ENCODE measurements at places on chromosomes 3 and 15.

DNA sequence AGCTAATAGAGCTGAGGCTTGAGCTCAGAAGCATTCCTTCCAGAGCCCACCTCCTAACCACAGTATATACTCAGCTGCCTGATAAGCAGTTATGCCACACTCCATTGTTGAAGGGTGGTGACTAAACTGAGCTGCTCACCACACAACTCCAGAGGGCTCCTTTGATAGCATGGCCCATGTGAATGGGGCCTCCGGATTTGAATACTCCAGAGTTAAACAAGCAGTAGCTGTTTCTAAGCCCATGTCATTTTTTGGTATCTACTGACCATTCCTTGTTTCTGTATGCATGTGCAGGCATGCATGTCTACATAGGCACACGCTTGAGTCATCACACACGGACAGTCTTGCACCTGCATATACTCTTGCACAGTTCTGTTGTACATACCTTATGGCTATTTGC, 28.9 kb downstream of the IGSF10 start:
- DNase-seq, result no peak

DNA sequence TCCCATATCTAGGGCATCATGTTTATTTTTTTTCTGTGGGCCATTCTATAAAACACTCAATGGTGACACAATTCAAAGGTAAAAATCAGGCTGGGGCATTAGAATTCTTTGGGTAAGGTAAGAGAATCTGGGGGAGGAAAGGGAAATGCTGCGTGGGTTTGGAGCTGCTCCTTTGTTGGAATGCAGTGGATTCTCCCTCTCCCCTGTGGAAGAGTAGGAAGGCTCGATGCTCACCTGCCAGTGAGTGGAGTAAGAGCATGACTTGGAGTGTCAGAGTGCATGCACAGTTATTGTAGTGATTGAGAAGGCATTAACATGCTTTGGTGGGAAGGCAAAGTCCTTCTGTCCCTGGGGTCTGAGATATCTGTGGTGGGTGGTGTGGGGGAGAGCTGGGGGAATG, 280.0 kb downstream of the PDCD6IP start:
- no peak for DNase-seq

DNA sequence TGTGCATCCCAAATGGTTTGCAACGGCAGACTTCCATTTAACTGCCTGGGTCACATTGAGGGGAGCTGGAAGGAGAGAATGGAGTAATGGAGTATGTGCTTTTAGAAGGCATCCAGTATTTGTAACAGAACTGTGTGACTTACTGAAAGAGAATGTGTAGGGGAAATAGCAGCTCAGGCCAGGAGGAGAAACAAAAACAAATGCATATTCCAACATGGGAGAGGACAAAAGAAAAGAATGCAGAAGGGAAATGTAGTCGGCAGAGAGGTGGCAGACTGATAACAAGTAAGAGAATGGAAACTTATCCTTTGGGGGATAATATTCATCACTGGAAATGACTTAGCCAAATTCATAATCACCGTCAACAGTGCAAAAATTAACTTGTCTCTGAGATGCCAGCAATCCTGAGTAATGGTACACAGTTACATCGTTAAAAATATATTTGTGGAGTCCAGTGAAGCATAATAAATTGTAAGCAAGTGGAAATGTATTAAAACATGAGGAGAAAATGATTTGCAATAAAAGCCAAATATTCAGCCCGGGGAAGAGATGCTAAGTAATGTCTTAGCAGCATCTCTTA, 294.9 kb upstream of the SGO1 start:
- DNase-seq, result peak; percentile 69

DNA sequence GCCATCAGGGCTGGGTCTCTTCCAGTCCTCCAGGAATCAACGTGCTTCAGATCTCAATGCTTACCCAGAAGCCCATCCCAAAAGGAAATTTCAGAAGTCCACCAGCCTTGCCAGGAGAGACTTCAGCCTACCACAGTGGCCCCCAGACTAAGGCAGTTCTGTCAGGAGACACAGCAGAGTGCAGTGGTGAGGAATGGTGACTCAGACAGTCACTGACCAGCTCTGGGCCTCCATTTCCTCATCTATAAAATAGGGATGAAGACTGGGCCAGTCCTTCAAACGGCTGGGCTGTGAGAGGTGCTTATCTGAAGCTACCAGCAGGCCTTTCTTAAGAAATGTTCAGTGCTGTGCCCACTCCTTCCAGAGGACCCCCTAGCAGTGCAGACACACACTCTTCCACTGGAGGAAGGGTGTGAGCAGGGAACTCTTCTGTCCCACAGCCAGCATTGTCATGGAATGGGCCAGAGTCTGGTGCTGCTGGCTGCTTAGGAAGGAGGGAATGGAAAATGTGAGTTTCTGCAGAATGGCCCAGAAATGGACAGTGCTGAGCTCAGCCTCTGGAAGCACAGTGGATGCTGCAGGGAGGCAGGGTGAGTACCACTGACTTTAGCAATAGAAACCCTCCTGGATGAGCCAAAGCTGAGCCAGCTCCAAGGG, 41.6 kb upstream of the DUSP7 start:
- DNase-seq, result no peak

GRCh38 chr15:74776821-74777768, 4.8 kb upstream of the CSK start:
- no peak for DNase-seq

DNA sequence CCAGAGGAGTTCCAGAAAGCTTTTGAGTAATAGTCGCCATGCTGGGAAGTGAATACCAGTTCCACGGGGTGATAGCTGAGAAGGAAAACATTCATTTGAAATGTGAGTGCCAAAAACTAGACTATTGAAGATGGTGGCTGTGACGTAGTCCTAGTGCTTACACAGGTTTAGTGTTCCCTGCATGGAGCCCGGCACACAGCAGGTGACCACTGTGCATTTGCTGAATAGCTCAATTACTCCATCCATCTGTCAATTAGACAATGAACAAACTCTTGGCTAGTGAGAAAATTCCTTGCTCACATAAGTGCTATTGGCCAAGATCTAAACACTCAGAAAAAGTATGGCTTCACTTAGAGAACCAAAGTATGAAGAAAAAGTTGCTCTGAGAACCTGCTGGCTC, 448.1 kb upstream of the WNT5A start:
- DNase-seq, result no peak

- no peak for DNase-seq
Observed at GRCh38 chr3:40290396-40290795, 19.1 kb upstream of the EIF1B start.

DNA sequence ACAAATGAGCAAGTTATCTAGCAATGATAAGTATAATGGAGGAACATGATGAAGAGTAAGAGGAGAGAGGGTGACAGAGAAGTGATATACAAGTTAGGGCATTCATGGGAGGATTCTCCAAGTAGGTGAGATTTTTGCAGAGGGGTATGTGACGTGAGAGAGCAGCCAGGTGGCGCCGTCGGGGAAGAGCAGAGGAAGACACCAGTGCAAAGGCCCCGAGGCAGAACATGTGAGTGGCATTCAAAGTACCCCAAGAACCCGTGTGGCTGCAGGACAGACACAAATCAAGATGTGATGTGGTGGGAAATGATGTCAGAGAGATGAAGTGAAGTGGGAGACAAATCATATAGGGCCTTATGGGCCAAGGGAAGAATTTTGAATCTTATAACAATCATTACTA, 81.8 kb upstream of the GRM7 start:
- no peak for DNase-seq

GRCh38 chr3:30596152-30596551, 10.2 kb upstream of the TGFBR2 start:
- no peak for DNase-seq

DNA sequence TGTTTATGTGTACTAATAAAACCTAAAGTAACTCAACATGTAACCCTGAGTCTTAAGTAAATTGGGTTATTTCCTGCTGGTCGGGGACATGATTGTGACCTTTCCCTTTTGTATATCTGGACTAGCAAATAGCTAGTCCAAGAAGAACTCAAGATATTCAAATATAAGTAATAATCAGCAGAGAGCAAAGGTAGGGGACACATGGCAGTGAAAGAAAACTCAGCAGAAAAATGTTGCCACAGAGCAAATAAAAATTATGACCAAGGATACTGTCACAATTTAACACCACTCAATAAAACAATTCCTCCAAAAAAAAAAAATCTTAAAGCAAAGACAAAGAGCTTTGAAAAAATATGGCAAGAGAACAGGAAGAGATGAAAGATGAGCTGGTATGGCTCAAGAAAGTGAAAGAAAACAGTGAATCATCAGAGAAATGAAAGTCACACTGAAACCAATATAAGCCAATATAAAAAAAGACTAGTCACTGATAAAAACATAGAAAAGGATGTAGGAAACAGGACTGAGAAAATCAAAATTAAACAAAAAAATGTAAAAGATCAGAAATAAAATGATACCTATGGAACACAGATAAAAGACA, 43.4 kb downstream of the HLTF start:
- DNase-seq, result no peak

GRCh38 chr3:21913791-21914190, 162.8 kb upstream of the ZNF385D start:
- DNase-seq, result peak; percentile 60

DNA sequence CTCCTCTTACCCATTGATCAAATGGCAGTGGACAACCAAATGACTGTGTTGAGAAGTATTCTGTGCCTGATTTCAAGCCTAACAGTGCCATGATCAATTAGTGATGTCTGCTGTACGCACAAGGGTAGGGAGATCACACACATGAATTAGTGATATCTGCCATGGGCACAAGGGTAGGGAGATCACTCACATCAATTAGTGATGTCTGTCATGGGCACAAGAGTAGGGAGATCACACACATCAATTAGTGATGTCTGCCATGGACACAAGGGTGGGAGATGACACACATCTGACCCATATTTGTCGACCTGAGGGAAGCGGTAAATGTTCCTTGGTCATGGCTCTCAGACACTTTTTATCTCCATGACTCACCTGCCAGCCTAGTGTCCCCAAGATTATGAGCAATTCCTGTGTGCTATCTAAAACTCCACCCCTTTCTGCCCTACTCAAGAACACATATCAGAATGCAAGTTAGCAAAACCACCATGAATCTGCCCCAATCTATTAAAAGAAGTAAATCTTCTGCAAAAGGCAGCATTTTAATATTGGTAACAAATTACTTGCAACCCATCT, 165.0 kb downstream of the NTRK3 start:
- no peak for DNase-seq

DNA sequence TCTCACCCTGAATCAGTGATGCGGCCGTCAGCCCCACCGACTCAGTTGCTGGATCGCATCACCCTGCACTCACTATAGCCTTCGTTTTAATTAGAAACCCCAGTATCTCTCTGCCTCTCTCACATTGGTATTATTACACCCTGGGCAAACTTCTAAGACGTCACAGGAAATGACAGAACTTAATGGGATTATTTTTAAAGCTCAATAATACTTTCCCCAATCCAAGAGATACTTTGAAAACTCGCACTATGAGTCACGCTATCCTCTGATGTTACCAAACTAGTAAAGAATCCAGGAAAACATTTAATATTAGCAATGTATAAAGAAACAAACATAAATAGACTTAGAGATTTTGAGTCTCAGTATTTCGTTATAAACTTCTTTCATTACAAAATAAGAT, 36.6 kb downstream of the RUBCN start:
- DNase-seq, result no peak

DNA sequence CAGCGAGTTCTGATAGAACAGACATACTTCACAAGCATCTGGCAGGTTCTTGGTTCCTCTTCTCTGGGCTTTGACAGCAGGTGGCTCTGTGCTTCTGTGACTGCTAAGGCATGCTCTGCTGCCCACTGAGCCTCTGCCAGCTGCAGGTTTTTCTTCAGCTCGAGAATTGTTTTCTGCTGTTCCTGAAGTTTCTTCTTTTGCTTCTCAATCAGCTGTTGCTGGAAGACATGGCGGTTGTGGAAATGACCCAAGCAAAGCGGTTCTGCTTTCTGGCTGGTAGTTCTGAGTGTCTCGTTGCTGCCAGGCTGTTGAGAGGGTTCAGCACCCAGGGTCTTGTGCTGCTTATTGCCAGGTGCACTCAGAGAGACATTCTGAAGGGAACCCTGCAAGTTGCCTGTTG, 50.8 kb downstream of the CCDC191 start:
- DNase-seq, result no peak

DNA sequence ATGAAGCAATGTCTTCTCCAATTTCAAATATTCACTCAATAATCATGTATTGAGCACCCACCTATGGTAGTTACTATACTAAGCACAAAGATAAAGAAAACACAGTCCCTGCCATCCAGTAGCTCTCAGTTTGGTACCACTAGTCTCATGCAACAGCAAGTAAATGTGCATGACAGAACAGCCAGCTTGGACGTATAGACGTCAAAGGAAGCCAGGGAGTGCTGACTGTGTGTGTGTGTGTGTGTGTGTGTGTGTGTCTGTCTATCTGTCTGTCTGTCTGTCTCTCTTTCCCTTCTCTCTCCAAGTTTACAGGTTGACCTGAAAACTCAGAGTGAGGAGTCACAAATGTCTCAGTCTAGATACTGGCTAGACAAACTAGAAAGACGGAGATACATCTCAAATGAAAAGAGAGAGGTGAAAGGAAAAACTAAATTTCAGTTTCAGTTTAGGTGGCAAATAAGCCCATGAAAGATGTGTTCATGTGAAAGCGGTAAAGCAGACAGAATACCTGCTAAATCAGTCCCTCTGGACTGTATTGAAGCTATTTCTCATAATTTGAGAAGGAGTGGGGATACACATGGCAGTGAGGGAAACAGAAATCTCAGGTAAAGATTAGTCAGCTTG, 141.1 kb upstream of the PTPRG start:
- DNase-seq, result no peak

- no peak for DNase-seq
Observed at GRCh38 chr3:190870127-190870526, 7.6 kb upstream of the GMNC start.

- DNase-seq, result peak; percentile 78
Observed at GRCh38 chr3:118501152-118501551, 533.5 kb downstream of the IGSF11 start.

GRCh38 chr3:197336348-197336747, 37.9 kb upstream of the DLG1 start:
- DNase-seq, result no peak

- no peak for DNase-seq
Observed at GRCh38 chr3:178856804-178857203, 214.8 kb downstream of the ZMAT3 start.

DNA sequence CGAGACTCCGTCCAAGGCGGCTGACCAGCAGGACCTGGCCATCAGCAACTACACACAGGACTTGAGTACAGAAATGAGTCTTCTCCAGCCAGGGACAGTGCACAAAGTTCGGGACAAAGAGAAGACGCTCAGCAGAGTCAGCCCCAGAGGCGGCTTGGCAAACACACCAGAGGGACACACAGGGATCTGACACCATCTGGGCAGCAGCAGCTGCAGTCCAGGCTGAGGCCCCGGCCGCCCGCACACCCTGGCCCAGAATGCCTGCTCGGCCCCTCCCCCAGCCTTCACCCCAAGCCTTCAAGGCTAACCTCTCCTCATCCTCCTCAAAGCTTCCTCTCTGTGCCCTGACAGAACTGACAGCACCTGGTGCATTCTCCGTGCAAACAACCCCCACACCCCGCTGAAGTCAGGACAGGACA, 61.1 kb downstream of the XXYLT1 start:
- DNase-seq, result no peak

GRCh38 chr3:69775751-69776150, 36.5 kb downstream of the MITF start:
- DNase-seq, result no peak

Data from spinal cord (tissue), 10 donors.